Lower lobe of right lung (tissue), 2 donors: ENCODE measurements at places on chromosomes 11 and 22.

DNA sequence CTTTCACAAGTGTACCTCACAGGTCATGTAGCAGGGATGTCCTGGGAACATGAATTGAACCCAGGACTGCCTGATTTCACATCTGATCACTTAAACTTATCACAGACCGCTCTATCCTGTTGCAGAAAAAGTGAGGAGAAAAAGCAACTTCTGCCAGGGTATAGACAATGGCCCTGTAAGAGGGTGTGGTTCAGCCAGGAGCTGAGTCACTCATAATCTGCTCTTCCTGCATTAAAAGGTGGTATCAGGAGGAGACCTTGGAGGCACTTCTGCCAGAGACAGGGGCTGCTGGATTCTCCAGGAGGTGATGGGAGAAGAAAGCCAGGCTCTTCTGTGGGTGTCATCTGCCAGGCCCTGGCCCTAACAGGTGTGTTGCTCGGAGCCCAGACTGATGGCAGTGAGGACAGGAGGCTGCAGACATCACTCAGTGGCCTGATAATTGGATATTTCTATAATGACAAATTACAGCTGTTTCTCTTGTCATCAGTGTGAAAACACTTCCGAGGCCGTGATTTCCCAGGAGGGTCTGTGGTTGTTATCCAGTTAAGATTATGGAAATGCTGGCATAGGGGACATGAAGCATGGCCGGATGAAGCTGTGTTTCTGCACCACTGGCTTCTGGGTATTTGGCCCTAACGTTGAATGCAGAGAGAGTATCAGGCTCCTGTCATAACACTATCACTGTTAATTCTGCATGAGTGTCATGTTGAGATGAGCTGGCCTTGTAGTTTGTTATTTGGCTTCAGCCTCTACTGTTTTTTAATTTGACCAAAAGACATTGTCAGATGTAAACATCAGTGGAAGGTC lies 125.1 kb upstream of the ZBED5 start:
- DNase-seq: no peak

DNA sequence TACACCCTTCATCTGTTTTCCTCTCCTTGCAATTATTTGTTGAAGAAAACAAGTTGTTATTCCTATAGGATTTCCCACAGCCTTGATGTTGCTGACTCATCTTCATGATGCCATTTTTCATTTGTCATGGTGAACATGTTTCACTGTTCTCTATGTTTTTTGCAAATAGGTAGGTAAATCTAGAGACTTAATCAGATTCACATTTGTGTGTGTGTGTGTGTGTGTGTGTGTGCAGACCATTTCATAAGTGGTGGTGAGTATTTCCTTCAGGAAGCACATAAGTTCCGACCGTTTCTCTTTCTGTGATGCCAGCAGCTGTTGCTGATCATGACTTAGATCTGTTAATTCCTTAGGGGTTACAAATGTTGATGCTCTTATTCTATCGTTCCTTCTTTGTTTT lies 80.3 kb upstream of the IZUMO1R start:
- no peak for DNase-seq

GRCh38 chr11:58442136-58442535 lies at the start of gene OR5B12:
Gene OR5B12 (minus strand): TSS chr11:58442236. CDS start chr11:58440151, 2,085 bp downstream.
- no peak for DNase-seq

DNA sequence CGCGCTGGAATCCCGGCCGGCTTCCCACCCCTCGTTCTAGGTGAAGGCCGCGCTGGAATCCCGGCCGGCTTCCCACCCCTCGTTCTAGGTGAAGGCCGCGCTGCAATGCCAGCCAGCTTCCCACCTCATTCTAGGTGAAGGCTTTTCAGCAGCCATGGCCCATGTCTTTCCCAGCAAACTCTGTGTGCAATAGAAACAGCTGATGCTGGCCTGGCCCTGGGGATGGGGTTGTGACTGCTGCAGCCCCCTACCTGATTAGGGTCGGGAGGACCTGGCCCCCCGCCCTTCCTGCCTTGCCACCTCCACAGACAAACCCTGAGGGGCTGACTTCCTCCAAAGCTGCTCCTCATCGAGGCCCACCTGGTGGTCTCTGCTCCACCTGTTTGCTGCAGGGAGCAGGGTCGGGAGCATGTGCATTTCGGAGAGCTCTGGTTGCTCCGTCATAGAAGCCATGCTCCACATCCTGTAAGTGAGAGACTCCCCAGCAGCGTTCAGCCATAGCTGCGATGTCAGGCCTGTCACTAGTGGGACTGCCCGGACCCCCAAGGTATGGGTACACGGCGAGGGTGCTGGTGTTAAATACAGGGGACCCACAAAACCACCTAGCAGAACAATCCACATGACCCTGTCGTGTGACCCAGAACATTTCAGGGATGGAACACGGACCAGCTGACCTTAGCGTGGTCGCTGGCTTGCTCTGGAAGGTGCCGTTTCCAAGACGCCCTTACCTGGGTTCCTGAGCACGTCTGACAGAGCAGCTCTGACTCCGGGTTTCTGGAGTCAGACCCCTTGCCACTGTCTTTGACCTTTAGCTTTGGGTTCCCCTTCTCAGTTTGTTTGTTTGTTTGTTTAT lies 3.3 kb downstream of the ZBED4 start:
- no peak for DNase-seq

- DNase-seq: no peak
These were observed 97.7 kb upstream of the SORL1-AS1 start for GRCh38 chr11:121550247-121551030.

DNA sequence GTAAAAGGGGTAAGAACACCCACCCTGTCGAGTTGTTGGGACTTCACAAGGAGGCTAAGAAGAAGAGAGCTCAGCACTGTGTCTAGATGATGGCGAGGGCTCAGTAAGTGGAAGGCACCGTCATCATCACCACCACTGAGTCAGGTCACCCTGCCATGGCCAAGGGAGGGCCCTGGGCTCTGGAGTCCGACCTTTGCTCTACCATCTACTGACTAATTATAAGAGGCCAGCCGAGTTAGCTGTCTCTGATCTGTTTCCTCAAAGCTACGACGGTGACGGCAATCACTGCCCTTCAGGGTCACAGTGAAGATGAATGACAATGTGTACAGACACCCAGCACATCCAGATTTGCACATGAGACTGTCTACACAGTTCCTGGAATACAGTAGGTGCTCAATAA lies 29.3 kb downstream of the KIAA0930 start:
- no peak for DNase-seq

GRCh38 chr11:112024178-112024772 lies 933 bp upstream of the DLAT start:
- DNase-seq: no peak
